ENCODE measurements at places on chromosomes 11 and 22. TPM values are rescaled to one million over a fixed set of nuclear protein-coding genes. Genes with fewer than 3 reads are reported as not detected.

Gene LARGE1
- total RNA-seq = 7.6 TPM

DNA sequence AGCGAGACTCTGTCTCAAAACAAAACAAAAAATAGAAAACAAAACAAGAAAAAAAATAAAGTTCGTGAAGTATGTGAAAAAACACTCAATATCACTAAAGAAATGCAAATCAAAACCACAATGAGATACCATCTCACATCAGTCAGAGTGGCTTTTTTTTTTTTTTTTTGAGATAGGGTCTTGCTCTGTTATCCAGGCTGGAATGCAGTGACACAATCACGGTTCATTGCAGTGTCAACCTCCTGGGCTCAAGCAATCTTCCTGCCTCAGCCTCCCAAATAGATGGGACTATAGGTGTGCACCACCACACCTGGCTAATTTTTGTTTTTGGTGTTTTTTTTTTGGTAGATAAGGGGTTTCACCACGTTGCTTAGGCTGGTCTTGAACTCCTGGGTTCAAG lies 37.5 kb downstream of the ATG16L2 start:
- DNase-seq = no peak

Gene NTM
- total RNA-seq = 3.2 TPM

DNA sequence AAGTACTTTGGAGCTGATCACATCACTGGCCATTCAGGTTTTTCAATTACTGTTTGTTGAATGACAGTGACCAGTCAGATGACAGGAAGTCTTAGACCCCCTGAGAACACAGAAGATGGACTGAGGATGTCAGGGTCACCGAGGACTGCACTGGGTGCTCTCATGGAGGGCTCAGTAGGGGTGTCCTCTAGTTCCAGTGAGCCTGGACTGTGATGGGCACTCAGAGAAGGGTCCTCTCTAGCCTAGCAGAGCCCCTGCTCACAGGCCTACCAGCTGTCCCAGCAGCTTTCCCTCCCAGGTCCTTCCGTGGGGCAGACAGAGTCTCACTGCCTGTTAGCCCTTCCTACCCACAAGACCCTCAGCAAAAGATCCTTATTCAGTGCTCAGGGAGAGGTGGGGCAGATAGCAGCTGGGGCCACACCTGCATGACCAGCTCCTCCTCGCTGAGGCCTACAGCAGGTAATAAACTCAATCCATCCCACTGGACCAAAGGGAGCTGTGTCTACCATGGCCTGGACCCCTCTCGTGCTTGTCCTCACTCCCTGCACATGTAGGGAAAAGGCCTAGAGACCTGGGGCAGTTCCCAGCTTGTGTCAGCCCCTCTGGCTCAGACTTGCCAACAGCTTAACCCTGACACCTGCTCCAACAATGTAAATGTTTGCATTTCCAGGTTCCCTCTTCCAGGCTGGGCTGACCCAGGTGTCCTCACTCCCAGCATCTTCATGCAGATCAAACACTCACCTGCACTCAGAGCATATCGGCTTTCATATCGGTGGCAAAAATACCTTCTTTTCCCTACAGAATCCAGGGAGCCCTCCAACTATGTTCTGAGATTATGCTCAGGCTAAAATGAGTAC lies 25.2 kb upstream of the VPREB1 start:
- no peak for DNase-seq

DNA sequence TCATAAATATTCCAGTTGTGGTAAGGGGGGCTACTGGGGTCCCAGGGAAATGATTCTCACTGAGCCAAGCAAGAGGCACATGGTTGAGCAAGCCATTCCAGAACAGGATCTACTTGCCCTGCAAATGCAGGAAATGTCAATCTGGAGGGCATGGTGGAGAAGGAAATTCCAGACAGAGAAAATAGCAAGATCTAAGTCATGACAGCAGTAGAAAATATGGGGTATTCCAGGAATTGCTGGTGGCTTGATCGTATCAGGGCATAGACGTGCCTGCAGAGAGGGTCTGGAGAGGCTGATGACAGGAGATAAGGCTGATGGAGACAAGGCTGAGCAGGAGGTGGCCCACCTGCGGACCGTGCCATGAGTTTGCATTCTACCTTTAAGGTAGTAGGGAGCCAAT lies 566.3 kb upstream of the CADM1 start:
- DNase-seq = no peak

GRCh38 chr22:21701384-21701971 lies 34.1 kb downstream of the YPEL1 start:
- no peak for DNase-seq

GRCh38 chr11:103863497-103863896 lies 172.9 kb upstream of the DDI1 start:
- DNase-seq = no peak

- DNase-seq = no peak
Observed at GRCh38 chr22:16699326-16699725, 106.7 kb upstream of the CCT8L2 start.

GRCh38 chr22:49137206-49137840 lies 690.4 kb downstream of the BRD1 start:
- DNase-seq = no peak

DNA sequence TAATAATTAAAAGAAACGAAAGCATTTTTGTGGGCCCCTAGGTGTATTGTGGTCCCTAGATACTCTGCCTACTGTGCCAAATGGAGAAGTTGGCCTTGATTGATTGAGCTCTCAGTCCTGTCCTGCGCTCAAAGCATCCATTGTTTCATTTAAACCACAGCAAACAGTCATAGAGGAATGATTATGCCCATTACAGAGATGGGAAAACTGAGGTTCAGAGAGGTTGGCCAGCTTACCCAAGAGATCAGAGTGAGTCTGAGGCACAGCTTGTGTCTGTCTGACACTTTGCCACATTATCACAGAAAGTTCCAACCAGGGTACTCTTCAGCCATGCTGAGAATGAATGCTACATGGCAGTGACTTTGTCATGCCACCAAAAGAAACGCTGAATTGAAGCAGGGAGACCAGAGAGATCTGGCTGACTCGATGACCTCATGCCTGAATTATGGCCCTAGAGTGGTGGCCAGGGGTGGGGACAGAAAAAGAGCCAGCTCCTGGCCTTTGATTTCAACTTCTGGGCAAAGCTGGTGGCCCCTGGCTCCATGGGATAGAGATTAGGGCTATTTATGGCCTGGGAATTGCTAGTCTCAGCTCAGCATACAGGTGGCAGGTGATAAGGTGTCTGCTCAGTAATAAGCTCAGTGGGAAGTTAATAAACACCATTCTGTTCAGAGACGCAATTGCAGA lies 180.5 kb downstream of the MIAT start:
- DNase-seq = no peak

GRCh38 chr22:43654271-43654670 lies 157.8 kb downstream of the EFCAB6 start:
- no peak for DNase-seq

Gene MMP12
- total RNA-seq = not detected

DNA sequence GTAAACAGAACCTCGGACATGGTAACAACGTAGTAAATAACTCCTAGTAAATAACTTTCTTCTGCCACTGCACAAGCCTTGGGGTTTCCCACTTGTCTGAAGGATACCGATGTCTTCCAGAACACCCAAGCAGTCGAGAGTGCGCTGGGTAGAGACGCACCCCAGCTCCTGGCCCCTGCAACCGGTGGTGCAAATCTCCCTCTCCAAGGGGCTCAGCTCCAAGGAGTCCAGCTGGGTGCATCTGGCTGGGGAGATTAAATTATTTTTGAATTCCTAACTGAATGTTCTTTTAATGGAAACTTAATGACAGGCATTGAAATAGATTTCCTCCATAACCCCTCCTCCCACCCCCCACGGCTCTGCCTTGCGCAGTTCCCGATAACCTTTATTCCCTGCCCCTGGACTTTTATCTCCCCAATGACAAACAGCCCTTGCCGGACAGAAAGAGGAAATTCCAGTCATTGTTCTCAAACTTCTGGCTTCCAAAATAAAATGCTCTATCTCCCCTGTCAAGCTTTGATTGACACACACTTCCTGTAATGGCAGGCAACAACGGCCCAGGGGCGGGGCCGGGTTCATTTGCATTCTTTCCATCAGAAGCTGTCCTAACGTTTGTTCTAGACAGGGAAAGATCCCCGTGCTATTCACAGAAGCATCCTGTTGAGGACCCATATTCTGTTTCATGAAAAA lies 31.2 kb downstream of the KCNJ1 start:
- DNase-seq = no peak

GRCh38 chr11:34150494-34151151 lies 45.2 kb downstream of the NAT10 start:
- DNase-seq = no peak

GRCh38 chr22:20052309-20053259 lies 27.5 kb upstream of the DGCR8 start:
- DNase-seq = no peak

DNA sequence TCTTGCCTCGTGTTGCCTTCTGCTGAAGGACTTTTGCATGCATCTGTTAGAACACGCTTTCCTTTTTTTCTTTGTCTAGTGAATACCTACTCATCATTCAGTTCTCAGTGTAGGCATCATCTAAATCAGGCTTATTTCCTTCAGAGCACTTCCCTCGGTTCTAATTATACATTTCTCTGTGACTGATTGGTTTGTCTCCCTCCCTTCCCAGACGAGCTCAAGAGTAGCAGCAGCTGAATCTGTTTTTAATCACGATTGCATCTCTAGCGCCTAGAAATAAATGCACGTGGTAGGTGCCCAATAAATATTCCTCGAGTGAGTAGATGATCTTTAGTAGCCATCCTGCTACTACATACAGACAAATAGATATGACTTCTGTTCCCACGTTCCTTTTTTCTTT lies 6.3 kb downstream of the CEP164 start:
- DNase-seq = no peak

Gene ADORA2A
- total RNA-seq = 4.0 TPM

GRCh38 chr22:35065796-35066218 lies at the start of gene ISX:
ISX (plus strand) TSS chr22:35066158; CDS start chr22:35067088, 930 bp downstream.
- no peak for DNase-seq
